Hindlimb muscle (tissue), 1 donor: ENCODE measurements at places on chromosomes 5 and 9.

GRCh38 chr9:6818292-6818922 is 60.6 kb downstream of the KDM4C start:
- no peak for DNase-seq

GRCh38 chr5:94240993-94241651 is 377.3 kb downstream of the KIAA0825 start:
- DNase-seq, result peak; percentile 71

GRCh38 chr9:84845956-84846900 is 176.7 kb downstream of the NTRK2 start:
- DNase-seq, result no peak

GRCh38 chr5:139863361-139863760 is 67.8 kb downstream of the PSD2 start:
- DNase-seq, result no peak

- DNase-seq, result no peak
Measured at GRCh38 chr9:134770972-134771971, 109.3 kb upstream of the FCN2 start.

- DNase-seq, result no peak
Measured at GRCh38 chr5:55402199-55402598, 94.4 kb downstream of the MTREX start.

- DNase-seq, result peak; percentile 73
Measured at GRCh38 chr9:17135295-17136160, 688 bp downstream of the CNTLN start.

- no peak for DNase-seq
Measured at GRCh38 chr9:121455527-121456239, 44.0 kb downstream of the GGTA1 start.

- no peak for DNase-seq
Measured at GRCh38 chr5:68159224-68159951, 56.2 kb upstream of the PIK3R1 start.

DNA sequence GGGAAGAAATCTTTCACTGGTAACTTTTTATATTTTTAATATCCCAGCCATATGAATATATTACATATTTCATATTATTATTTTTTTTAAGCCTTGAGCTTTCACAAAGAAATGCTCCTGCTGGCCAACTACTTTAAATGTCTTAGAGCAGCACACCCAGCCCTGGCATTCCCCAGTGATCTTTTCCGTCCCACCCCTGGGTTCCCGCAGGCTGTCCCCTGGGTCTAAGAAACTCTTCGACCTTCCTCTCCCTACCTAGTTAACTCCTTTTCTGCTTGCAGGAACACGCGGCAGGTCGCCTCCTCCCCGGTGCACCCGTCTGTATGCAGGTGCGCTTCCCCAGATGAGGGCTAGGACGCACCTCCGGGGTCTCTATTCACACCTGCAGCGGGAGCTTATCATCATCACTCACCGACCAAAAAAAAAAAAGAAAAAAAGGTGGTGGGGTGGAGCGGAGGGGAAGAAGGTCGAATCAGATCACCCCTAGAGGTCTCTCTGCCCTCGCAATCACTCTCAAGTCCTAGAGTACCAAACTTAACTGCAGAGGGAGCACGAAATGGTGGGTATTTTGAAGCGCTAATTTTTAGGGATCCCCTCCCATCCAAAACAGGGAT is 696 bp downstream of the ZFP62 start:
- DNase-seq, result no peak

- no peak for DNase-seq
Measured at GRCh38 chr5:73901043-73901442, 275.0 kb downstream of the ARHGEF28 start.

DNA sequence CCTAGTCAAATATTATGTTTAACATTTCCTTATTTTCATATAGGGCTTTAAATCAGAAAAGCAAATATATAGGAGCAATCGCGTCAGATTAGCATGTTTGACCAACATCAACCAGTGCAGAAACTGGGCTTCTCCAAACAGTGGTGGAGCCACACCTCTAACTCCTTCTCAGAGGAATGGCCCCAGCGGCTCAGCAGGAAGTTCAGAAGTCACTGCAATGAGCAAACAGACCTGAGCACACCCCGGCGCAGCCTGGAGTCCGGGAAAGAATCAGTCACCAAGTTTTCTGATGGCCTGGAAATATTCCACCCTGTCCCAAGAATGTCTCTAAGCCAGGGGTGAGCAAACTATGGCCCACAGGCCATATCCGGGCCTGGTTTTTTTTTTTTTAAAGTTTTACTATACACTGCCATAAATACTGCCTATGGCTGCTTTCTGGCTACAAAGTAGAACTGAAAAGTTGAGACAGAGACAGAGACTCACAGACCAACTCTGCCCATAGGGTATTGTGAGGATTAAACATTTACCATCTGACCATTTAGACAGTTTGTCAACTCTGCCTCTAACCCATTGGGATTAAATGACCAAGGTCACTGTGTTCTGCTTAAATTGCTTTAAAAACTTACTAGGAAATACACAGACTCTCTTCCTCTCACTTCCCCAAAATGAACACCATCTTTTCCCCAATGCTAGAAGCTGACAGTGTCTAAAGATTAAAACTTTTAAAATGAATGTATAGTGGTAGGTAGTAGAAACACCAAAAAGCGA is 5.4 kb downstream of the GOLM1 start:
- DNase-seq, result no peak

GRCh38 chr5:76389513-76390154 is 13.5 kb upstream of the IQGAP2 start:
- no peak for DNase-seq

DNA sequence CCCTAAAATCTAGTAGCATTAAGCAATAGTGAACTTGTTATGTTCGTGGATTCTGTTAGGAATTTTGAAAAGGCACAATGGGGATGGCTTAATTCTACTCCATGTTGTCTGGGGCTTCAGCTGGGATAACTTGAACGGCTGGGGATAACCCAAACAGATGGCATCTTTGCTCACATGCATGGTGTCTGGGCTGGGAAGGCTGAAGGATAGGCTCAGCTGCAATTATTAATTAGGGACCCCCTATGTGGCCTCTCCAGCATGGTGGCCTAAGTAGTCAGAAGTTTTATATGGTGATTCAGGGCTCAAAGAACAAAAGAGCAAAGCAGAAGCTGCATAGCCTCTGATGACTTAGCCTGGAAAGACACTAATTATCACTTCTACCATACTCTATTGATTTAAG is 551.1 kb downstream of the PSAT1 start:
- no peak for DNase-seq

DNA sequence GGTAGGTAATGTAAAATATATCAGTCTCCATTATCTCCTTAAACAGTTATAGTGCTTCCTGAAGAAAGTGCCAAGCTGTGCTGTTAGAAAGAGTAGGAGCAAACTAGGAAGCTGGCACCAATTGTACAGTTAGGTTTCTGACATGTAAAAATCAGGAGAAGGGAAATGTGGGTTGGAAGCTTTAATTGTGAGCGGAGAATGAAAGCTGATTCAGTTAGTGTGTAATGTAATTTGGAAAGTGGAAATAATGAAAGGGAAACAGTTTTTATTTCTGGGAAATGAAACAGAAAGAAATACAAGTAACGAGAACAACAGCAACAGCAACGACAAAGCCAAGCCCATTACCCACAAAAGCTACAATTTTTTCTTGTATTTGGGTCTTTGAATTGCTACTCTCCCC is 48.8 kb upstream of the JAK2 start:
- DNase-seq, result no peak

DNA sequence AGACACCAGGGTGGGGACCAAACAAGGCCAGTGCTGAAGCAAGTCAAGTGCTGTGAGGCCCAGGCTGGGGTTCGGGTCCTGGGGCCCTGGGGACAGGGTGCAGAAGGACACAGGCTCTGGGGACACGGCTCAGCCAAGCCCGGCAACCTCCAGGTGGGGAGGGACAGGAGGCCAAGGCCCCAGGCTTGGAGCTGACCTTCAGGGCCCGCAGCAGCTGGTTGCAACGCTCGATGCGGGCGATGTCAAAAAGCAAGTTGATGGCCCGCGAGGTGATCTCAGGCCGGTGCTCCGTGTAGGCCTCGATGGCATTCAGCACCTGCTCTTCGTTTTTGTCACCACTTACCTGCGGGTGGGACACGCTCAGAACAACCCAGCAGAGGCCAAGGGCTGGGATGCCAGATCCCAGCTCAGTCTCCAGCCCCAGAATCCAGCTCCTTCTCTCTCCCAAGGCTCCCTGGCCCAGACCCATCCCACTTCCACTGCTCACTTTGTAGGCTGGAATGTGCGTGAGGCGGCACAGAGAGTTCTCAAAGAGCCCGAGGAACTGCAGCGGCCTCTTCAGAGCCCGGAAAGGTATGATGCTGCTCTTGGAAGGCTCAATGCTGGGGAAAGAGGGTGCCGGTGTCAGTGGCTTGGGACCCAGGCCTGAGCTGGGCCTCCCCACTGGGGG is 20.7 kb downstream of the ZER1 start:
- DNase-seq, result no peak
